ENCODE measurements at places on chromosomes 4 and X.

- DNase-seq: no peak
Observed at GRCh38 chr4:185344743-185345538, 50.8 kb downstream of the LRP2BP start.

GRCh38 chr4:170497689-170498088 is 407.9 kb upstream of the AADAT start:
- no peak for DNase-seq

DNA sequence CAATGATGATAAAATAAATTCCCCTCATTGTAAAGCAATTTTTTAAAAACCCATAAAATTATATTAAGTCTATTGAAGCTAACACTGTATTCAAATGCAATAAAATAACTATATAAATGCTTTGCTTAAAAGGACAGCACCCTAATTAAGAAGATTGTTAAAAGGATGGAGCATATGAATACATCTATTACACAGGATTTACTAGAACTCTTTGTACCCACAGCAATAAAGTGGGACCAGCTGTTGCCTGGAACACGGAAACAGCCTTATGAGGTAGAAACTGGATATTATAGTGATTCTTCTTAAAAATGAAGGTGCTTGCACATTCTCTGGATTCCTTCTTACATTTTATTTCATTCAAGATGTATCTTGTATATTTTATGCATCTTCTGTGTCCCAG is 298.7 kb upstream of the KLF3 start:
- DNase-seq: no peak

DNA sequence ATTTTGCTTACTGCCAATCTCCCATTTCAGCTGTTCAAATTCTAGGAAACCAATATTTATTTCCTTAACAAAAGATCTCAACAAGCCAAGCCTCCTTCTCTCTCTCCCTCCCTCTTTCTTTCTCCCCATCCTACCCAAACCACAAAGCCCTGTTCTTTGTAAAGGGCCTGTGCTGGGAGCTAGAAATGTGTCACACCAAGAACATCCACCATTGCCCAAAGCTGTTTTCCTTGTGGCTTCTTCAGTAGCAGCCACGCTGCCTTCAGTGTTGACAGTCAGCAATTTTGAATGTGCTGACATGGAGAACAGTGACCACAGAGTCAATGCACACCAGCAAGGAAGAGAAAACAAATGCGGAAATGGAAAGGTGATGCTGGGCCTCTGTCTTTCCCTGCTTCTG is 203.0 kb downstream of the MAML3 start:
- DNase-seq: no peak

GRCh38 chr4:107392951-107393350 is 327.1 kb downstream of the PAPSS1 start:
- no peak for DNase-seq

- DNase-seq: no peak
Observed at GRCh38 chr4:119721878-119722277, 93.3 kb upstream of the PDE5A start.

DNA sequence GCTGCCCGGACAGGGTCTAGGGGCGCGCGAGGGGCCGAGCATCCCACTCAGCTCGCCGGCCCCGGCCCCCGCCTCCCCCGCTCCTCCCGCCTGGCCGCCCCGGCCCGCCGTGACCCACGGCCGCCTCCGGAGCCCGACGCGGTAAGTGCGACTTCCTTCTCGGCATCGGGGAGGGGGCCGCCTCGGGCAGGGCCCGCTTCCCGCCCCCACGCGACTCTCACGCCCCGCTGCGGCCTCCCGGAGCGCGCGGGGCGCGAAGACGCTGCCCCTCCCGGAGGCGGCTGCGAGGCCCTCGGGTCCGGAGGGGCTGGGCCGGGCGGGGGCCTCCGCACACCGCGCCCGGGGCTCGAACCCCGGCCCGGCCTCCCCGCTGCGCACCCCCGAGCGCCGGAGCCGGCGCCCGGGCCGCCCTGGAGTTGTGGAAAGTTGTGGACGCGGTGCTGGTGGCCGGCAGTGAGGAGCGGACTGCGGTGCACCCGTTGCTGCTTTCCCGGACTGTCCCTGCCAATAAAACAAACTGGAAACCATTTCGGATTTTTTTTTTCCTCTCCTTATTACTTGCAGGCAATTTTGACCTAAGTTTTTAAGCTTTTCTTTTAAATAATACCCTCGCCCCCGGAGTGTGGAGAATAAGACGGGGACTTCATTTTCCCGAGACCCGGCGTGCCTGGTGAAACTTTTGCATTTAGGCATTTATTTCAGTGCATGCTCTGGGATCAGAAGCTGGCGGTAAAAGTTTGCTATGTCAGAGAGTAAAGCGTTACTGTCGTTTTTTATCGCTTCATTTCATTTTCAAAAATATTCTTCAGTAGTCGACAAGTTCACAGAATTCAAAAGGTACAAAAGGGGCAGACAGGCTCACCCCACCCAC is 13.0 kb upstream of the TMEM156 start:
- no peak for DNase-seq

- DNase-seq: no peak
Observed at GRCh38 chr4:5463936-5464650, 244.3 kb downstream of the EVC2 start.

DNA sequence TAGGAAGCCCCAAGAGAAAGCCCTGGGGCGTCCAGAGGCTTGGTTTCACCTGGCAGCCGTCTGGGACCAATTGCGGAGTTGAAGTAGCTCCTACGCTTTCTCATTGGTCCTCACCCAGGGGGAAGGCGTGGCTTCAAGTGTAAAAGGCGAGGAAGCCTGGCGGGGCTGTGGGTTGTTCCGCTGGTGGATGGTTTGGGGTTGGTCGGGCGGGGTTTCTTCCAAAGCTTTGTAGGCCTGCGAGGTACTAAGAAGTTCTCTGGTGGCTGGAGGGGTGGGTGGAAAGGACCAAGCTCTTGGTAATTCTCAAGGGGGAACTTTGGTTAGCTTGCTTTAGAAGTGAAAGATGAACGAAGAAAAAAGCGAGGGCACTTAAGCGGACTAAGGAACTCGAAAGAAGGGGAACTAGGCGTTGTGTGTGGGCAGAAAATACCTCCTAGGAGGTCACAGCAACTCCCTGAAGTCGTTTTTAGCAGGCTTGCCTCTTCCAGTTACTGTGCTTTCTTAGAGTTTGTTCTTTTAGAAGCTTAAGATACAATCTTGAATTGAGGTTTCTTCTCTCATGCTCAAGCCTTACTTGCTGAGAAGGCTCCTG is 36.6 kb downstream of the CCNG2 start:
- DNase-seq: peak; percentile 21

DNA sequence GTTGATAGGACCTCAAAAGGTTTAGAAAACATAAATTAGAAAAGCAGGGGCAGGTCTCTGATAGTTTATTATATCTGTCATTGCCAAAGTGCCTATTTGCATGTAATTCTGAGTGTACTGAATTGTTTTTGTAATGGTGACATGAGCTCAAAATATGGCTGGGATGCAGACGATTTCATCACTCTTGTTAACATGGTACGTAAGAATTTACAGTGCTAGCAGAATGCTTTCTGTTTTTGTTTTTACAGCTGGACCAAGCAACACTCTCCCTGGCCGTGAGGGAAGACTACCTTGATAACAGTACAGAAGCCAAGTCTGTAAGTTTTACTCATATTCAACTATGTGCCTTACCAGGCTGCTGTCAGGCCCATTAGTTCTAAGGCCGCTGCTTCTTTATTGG is 58.1 kb downstream of the PHEX start:
- DNase-seq: no peak

DNA sequence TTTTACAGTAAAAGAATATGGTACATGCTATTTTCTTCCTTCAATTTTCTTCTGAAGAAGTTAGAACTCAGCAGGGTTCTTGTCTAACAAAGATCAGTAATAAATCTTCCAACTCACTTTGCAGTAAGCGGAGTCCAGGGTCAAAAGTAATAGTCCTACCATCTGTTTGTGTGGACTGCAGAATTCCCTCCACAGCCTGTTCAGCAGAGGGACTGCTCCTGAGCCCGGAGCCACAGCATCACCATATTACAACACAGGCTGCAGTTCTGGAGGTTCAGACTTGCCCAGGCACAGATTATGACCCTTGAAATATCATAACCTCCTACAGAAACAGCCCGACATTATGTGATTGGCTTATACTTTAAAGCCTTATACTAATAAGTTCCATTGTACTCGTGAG is 10.3 kb downstream of the FHDC1 start:
- no peak for DNase-seq

DNA sequence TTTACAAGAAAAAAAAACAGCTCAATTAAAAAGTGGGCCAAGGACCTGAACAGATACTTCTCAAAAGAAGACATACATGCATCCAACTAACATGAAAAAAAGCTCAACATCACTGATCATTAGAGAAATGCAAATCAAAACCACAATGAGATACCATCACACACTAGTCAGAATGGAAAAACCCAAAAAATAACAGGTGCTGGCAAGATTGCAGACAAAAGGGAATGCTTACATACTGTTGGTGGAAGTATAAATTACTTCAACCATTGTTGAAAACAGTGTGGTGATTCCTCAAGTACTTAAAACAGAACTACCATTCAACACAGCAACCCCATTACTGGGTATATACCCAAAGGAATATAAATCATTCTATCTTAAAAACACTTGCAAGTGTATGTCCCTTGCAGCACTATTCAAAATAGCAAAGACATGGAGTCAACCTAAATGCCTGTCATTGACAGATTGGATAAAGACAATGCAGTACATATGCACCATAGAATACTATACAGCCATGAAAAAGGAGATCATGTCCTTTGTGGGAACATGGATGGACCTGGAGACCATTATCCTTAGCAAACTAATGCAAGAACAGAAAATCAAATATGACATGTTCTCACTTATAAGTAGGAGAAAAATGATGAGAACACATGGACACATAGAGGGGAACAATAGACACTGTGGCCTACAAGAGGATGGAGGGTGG is 97.6 kb downstream of the RAB28 start:
- no peak for DNase-seq

DNA sequence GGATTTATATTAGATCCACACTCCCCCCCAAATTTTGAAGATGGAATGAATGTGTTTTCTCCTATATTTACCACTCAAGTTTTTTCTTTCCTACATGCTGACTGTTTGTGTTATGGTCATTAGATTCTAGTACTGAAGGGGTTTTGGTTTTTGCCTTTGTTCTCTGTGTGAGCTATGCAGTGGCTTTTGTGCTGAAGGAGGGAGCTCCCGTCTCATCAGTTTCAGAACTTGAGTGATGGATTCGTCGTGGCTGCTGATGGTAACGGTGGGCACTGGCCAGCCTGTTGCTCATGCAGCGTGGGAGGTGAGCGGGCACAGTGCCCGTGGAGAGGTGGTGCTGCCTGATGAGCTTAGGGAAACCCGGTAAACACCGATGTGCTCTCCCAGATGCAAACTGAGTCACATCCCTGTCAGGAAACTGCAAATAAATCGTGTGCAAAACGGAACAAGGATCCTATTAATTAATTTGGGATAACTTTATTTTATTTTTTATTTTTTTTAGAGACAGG is 101.5 kb downstream of the SORBS2 start:
- no peak for DNase-seq

- DNase-seq: no peak
Observed at GRCh38 chr4:46889410-46889809, 19.6 kb downstream of the COX7B2 start.

GRCh38 chrX:38750551-38750950 is 50.7 kb upstream of the MID1IP1 start:
- DNase-seq: no peak

- no peak for DNase-seq
Observed at GRCh38 chrX:38004046-38004445, 2.3 kb upstream of the SYTL5 start.

DNA sequence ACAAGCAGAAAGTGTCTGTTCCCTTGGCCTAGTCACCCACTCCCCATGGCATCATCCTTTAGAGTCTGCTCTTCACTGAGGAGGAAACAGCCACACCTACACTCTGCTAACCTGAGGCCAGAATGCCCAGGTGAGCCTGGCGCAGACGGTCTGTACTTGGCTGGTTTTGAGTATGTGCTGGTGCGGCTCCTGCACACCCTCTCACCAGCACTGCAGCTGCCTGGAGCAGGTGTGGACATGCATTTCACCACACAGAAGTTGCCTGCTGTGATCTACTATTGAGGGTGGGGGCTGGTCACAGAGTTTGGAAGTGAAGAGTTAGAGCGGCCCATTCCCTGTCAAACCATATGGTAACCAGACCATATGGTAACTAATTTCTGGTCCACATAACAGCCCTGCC is 39.5 kb downstream of the KANTR start:
- no peak for DNase-seq

DNA sequence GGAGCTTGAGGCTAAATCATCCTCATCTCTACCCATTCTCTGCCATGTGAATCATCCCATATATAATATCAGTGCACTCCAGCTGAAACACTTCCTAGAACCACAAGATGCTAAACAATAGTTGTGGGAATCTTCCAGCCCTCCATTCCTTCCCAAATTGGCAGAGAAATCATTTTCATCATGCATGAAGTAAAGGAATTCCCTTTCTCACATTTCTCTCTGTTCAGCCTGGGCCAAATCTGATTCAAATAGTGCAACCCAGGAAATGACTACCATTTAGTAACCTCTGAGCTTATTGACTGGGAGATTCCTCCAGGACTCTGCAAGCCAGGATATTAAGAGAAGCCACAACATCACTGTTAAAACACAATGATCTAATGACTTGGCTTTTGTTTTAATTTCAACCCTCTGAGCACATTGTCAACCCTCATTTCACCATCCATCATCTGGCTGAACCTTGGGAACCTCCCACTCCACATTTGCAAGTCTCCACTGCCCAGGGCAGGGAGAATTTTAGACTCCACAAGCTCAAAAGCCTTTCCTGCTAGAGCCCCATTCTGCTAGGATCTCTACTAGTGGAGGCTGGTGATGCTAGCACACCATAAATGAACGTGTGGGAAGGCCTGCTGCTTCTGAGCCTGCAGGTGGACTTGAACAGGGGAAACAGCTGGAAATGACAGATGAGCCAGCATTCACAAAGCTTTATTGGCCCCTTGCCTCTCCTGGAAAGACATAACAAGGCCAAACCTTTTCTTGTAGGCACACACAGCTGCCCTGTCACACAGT is 133.9 kb downstream of the TET2 start:
- no peak for DNase-seq

Measured in esophagus squamous epithelium (tissue), 5 donors.